Activated CD4-positive, alpha-beta memory T cell treated with anti-CD3 and anti-CD28 coated beads for 36 hours (primary cell): ENCODE measurements at places on chromosomes 3 and 15. TPM values are rescaled to one million over a fixed set of nuclear protein-coding genes. Genes with fewer than 3 reads are reported as not detected.
A peak's percentile ranks its signal among the peaks of the same experiment; 100 is the strongest.

Gene SLC15A2
- 1.4 TPM for total RNA-seq

Gene CD86
- 1.7 TPM for total RNA-seq

DNA sequence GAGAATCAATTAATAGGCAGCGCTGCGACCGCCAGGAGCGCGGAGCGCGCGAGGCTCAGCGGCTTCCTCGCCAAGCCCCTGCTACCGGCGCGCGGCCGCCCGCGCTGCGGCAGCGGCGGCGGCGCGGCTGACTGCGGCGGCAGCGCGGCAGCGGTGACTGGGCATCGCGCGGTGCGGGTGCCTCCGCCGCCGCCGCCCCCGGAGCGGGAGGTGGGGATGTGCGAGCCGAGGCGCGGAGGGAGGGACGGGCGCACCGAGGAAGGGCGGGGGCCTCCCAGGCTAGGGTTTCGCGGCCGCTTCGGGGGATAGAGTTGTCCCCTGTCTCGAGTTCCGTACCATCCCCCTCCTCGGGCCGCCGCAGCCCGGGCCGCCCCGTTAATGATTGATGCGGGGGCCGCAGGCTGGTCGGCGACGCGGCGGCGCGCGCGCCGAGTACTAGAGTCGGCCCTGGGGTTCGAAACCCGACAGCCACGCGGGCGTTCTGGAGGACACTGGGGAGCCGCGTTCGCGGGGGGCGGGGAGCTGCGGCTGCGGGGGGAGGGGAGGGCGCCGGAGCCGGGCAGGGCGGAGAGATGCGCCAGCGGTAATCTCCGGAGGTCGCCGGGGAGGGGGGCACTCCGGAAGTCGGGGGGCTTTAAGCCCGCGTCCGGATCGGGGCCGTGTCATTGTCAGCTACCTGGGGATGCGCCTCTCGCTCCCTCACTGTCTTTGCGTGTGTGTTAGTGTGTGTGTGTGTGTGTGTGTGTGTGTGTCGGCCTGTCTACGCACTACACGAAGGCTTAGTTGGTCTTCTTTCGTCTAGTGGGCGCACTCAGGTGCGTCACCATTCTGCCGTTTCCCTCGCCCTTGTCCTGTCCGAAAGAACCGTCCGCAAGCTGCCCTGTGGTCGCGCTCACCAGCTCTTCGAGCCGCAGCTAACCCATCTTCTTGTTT, at the start of gene PAQR9:
Gene PAQR9, minus strand, starts transcription at position 159 of the 933 bp plus-strand sequence. CDS start 338 bp downstream, outside the sequence.
- H3K4me1 ChIP-seq: peaks cover 7% of the 10 kb centered on the region
- DNase-seq: peak; percentile 18
- H3K4me3 ChIP-seq: peak within 1 kb of the TSS; percentile 70
- H3K36me3 ChIP-seq: no peaks in the 10 kb centered on the region
- H3K27ac ChIP-seq: no peak within 1 kb of the TSS

DNA sequence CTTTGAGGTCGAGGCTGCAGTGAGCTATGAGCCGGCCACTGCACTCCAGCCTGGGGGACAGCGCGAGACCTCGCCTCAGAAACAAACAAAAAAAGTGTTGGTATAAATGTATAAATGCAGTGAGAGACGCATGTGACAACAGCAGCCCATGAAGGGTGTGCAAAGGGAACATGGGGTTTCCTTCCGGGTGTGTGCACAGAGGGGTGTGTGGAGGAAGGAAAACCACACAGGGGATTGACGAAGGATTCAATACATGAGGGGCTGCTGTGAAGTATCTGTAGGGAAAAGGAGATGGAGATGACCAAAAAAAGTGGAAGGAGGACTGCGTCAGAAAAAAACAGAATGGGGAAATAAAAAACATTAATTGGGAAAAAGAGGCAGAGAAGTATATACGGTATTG, 1.1 kb downstream of the MTFMT start:
- peak overlapping the region; percentile 38 for H3K27ac ChIP-seq
- peaks cover 17% of the 10 kb centered on the region for H3K4me1 ChIP-seq
- peak; percentile 14 for DNase-seq
- peaks cover 6% of the 10 kb centered on the region for H3K27me3 ChIP-seq
- H3K4me3 ChIP-seq: peak overlapping the region; percentile 83
